GF-D8 (cell line): ENCODE measurements at places on chromosomes 4 and X.

- DNase-seq: no peak
These were observed 6.0 kb upstream of the MAEA start for GRCh38 chr4:1283711-1284110.

DNA sequence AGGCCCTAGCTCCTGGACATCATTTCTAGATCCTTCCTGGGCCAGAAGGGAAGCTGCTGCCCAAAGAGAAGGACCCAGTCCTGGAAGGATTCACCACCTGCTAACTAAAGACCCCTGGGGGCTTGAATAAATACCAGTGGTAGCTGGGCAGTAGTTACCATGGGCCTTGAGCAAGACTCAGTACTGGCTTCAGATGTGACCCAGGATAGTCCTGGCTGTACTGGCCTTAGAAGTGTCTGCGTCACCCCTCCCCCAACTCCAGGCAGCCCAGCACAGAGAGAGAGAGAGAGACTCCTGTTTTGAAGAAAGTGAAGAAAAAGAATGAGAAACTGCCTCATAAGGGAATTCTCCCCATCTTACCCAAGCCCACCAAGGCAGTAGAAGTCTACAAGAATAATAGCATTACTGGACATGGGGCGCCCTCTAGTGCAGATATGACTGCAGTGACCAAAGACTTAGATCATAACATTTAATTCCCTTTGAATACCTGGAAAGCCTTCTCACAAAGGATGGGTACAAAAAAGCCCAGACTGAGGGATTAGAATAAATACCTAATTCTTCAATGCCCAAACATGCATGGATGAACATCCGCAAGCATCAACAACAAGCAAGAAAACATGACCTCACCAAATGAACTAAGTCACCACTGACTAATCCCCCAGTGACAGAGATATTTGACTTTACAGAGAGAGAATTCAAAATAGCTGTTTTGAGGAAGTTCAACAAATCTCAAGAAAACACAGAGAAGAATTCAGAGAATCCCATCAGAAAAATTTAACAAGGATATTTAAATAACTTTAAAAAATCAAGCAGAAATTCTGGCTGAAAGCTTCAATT, 171.8 kb downstream of the HNRNPD start:
- DNase-seq: peak; percentile 5

DNA sequence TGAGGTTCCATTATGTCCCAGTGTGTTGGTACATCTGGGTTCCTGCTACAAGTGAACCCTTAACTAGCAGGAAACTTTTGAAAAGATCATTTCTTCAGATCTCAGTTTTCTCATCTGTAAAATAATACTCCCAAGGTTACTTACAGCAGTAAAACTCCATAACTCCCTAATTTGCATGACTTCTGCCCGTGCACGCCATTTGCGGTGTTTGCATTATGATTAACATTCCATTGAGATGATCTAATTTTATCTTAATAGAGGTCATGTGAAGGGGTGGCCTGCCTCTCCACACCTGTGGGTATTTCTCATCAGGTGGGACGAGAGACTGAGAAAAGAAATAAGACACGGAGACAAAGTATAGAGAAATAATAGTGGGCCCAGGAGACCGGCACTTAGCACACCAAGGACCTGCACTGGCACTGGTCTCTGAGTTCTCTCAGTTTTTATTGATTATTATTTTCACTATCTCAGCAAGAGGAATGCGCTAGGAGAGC, 219.8 kb downstream of the TLL1 start:
- DNase-seq: no peak

GRCh38 chr4:39631700-39632079, 7.0 kb downstream of the SMIM14 start:
- no peak for DNase-seq

GRCh38 chr4:105194328-105195231, 47.9 kb downstream of the TET2 start:
- no peak for DNase-seq

DNA sequence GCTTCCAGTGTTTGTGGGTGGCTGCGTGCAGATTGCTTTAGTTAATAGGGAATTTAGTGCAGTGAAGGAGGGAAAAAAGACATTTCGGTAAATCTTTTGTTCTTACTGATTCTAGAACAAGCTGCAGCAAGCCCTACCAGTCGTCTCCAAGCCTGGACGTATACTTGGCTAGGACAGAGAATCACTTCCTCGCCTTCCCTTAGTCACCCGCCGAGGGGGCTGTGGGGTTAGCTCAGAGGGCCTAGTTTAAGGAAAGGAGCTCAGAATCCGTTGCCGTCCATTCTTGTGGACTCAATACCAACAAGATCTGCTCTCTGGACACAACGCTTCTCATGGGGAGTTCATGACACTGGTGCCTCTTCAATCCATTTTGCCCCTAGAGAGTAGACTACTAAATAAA, 36.3 kb upstream of the FAT1 start:
- DNase-seq: no peak

DNA sequence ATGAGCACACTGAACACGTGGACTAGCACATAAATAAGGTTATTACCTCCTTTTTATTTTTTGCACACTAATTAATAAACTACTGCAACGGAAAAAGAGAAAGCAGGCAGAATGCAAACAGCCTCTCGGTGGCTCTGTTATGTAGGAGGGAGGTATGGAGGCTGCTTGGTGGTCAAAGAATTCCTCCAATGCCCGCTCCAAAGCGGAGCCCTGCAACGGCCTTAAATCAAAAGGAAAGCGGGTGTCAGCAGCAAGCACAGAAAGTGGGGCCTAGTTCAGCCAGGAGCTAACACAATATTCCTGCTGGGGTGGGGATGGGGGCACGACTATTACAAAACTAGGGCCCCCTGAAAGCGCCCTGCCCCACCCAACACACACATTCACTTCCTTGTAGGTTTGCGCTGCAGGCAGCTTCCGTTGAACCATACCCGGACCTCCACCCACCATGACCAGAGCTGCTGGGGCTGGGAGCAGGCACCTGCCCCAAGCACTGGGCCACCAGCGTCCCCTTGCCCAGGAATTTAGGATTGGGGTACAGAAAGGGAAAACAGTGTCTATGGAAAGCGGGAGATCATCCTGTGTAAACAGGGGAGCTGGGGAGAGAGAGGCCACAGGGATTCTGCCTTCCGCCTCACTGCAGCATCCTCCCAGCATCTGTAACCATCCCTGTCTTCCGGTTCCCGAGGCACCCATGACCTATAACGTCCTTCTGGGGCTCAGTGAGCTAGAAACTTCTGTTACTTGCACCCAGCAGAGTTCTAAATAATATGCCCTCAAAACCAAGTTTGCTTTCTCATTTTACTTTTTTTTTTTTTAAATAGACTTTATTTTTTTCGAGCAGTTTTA, 57.1 kb upstream of the DDX3X start:
- DNase-seq: no peak

DNA sequence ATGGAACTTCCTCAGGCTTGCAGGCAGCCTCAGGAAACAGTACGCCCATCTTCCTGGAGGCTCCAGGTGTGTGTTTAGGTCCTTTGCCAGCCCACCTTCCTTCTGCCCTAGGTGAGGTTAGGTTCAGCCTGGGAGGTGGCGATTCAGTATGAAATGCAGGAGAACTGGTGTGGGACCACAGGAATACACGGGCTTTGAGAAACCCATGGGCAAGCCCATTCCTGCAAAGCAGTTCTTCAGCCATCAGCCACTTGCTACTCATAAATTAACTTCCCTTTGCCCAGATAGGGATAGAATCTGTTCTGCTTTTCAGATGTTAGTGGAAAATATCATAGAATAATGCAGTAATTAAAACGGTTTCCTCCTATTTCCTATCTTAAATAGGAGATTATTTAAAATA, 32.2 kb downstream of the TBC1D14 start:
- no peak for DNase-seq

- no peak for DNase-seq
These were observed 40.4 kb upstream of the FAM9B start for GRCh38 chrX:9074326-9074725.
